ENCODE measurements at places on chromosomes 2 and 18.
A peak's percentile ranks its signal among the peaks of the same experiment; 100 is the strongest.

DNA sequence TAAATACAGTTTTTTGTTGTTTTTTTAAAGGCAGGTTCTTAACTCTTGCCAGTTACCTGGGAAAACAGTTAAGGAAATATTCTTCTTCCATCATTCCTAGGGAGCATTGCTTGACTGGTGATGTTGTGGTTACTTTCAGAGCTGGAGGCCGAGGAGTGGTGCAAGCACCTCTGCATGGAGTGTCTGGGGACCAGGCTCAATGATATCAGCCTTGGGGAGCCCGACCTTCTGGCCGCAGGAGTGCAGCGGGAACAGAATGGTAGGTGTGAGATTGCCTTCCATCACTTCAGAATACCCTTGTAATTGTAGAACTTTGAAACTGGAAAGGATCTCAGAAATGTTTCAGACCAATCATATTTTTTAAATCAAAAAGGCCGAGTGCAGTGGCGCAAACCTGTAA lies 270.1 kb downstream of the CD226 start:
- no peak for DNase-seq

DNA sequence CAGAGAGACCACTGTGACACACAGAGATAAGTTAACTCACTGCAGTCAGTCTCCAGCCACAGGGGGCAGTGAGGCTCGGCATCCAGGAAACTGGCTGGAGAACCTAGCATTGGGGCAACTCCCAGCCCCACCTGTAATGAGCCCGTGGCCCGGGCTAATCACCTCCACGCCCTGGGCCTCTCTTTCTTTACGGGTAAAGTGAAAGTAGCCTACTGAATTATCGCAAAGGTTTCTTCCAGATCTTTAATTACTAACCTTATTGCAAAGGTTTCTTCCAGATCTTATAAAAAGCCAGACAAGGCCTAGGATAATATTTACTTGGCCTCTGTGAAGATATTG lies 45.7 kb upstream of the ACAA2 start:
- DNase-seq, result no peak

GRCh38 chr18:23115683-23116096 lies 19.6 kb upstream of the CABLES1 start:
- DNase-seq, result no peak

- DNase-seq, result no peak
Observed at GRCh38 chr2:181760521-181760920, 80.2 kb upstream of the NEUROD1 start.

GRCh38 chr18:30987467-30988241 lies 54.9 kb downstream of the DSC3 start:
- DNase-seq, result no peak

DNA sequence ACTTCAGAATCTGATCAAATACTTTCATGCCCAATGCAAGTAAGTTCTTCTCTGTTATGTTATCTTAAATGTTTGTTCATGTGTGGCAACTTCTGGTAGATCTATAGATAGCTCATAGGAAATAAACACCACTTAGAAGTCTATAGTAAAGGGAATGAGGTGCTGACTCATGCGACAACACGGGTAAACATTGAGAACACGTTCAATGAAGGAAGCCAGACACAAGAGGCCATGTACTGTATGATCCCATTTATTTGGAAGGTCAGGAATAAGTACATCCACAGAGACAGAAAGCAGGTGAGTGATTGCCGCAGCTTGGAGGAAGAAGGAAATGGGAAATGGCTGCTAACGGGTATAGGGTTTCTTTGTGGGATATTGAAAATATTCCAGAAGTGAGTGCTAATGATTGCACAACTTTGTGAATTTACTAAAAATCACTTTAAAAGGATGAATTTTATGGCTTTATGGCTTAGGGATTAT lies 95.4 kb downstream of the ITGB1BP1 start:
- no peak for DNase-seq

GRCh38 chr2:237471438-237472186 lies 15.4 kb upstream of the MLPH start:
- peak; percentile 29 for DNase-seq

DNA sequence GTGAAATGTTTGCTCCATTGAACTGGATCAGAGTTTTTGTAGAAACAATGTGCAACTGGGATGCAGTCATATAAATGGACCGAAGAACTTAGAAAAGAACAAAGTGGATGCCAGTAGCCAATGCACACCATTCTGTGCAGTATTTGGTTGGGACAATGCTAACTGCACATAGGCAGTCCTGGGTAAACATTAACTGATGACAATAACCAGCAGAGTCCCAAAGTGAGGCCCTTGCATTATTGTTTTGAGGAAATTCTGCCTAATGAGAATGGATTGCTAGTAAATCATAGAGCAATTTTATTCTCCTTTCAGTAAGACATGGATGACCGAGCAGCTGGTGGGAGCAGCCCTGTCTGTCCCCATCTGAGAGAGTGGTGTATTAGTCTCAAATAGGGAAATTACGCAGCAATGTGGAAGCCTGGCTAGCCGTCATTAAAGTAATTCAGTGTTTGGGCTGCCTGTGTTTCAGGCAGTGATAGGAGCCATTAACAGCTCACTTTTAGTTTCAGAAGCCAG lies 94.9 kb downstream of the KCTD1 start:
- DNase-seq, result no peak

GRCh38 chr2:60553495-60554073 lies at the start of gene BCL11A:
TSS of gene BCL11A (minus strand) at chr2:60553654. CDS start at chr2:60553270, 384 bp downstream.
- no peak for DNase-seq

DNA sequence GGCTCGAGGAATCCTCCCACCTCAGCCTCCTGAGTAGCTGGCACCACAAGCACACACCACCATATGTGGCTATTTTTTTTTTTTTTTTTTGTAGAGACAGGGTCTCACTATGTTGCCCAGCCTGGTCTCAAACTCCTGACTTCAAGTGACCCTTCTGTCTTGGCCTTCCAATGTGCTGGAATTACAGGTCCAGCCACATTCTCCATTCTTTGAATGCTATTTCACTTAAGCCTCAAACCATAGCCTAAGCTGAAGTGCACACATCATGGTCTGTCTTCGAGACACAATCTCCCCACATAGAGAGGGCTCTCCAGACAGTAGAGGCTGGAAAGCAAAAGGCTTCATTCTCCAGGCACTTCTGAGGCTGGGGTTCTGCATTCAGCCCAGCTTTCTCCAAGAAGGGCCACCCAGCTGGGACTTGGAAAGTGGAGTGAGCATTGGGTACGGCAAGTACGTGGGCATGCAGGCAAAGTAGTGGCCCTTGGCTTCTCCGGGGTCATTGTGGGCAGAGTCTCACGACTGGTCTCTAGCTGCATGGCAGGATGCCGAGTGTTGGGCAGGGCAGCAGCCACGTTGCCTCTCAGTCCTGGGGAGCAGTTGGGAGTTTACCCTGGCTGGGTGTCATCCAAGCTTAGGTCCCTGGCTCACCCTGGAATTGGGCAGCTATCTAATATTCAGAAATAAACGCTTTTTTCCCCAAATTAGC lies 78.2 kb upstream of the SMAD7 start:
- DNase-seq, result no peak

GRCh38 chr2:68714866-68715265 lies 19.7 kb upstream of the ARHGAP25 start:
- DNase-seq, result no peak

GRCh38 chr2:227207573-227207972 lies 43.1 kb downstream of the COL4A3 start:
- DNase-seq, result no peak

DNA sequence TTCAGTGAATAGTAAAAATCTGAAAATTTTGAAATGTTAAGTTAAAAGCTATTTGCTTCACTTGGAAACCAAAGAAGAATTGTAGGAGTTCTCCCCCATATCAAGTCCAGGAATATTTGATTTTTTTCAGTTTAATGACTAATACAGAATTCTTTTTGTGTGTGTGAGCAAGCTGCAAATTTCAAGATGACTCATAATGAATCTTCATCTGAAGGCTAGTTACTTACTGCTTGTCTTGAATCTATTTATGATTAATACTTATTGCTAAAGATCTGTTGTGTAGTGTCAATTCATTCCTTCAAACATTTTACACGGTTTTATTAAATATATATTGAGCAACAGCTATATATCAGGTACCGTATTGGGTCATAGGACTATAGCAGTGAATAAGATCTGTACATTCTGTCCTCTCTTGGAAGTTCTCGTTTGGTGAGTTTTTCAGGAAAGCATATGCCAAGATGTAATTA lies 47.8 kb upstream of the CAVIN2 start:
- no peak for DNase-seq

DNA sequence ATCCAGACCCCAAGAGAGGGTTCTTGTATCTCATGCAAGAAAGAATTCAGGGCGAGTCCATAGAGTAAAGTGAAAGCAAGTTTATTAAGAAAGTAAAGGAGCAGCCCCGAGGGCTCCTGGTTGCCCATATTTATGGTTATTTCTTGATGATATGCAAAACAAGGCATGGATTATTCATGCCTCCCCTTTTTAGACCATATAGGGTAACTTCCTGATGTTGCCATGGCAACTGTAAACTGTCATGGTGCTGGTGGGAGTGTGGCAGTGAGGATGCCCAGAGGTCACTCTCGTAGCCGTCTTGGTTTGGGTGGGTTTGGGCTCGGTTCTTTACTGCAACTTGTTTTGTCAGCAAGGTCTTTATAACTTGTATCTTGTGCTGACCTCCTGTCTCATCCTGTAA lies 750.2 kb upstream of the FANCL start:
- DNase-seq, result no peak

- DNase-seq, result no peak
Observed at GRCh38 chr2:44866152-44866551, 75.3 kb upstream of the SIX3 start.

DNA sequence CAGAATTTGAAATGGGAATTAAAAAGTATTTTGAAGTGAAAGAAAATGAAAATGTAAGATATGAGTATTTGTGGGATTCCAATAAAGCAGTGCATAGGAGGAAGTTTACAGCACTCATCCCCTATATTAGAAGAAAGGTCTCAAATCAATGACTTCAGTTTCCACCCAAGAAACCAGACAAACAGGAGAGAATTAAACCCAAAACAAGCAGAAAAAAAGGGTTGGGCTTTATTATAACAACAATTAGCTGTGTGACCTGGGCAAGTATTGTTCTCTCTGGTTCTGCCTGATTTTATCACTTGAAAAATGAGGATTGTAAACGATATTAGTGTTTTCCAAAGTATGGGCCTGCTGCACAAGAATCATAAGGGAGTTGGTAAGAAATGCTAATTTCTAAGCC lies 18.3 kb upstream of the LYPD6 start:
- DNase-seq, result no peak

DNA sequence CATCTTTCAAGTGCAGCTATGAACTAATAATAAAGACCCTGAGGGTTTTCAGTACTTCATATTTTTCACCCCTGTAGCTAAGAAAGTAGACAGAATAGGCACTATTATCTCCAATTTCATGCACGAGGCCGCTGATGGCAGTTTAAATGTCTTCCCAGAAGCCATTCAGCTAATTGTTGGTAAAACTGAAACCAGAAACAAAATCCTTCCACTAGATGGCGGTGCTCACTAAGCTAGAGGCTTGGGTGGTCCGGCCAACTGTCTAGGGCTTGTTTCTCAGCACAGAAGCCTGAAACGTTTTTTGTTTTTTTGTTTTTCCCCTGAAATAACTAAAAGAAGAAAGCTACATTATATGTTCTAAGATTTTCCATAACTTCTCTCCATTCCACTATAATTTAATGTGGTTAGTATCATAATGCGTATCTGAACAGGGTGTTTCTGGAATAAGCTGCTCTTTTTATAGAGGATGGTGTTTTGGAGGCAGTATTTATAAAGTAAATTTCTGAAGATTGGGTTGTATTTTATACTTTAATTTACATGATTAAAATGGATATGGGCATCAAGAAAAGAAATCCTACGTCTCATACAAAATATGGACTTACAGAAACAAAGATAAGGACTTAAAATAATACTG lies 159.4 kb downstream of the PIK3C3 start:
- peak; percentile 20 for DNase-seq

DNA sequence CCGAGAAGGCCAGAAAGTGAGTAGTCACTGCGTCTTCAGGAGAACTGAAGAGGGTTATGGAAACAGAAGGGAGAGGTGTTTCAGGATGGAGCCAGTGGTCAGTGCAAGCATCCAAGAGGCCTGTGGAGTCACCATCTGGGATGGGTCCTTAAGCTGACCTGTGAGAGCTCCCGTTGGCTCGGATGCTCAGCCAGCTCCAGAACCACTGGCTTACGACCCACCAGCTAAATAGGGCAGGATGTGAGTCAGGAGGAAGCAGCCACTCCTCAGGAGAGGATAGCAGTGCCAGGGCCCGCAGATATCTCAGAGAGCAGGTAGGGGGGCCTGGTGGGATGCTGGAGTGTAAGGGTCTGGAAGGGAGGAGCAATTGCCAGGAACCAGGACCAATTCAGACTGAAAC lies 63.1 kb upstream of the B3GNT7 start:
- no peak for DNase-seq

DNA sequence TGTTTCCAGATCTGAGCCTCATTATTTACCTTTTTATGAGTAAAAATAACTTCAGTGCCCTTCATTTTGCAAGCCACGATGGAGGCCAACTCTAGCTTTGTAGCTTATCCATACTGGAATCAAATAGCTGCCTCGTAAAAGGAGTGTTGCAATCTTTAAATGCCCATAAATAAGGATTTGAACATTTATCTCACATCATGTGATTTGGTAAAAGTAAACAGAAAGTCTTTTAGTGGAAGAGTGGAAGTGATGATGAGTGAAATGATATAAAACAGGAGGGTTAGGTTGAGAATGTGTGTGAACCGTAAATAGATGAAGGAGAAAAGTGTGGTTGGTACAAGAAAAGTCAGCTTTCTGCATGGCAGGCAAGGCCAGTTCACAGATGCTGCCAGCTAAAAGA lies 348.9 kb downstream of the OSR1 start:
- DNase-seq, result no peak

DNA sequence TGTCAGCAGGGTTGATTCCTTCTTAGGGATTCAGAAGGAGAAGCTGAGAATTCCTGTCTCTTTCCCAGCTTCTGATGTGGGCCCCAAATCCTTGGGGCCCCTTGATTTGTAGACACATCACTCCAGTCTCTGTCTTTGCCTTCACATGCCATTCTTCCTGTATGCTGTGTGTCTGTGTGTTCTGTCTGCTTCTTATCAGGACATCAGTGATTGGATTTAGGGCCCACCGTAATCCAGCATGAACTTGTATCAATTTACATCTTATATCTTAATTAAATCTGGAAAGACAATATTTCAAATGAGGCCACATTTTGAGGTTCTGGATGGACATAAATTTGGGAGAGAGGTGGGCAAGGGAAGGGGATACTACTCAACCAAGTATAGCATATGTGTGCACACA lies 9.7 kb downstream of the NEUROD1 start:
- no peak for DNase-seq

- DNase-seq, result no peak
Observed at GRCh38 chr2:33636001-33636400, 36.9 kb upstream of the FAM98A start.

DNA sequence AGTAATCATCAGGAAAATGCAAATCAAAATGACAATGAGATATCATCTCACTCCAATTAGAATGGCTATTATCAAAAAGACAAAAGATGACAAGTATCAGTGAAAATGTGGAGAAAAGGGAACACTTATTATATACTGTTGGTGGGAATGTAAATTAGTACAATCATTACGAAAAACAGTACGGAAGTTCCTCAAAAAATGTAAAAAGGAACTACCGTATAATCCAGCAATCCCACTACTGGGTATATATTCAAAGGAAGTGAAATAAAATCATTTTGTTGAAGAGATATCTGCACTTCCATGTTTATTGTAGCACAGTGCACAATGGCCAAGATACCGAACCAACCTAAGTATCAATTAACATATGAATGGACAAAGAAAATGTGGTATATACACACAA lies 52.4 kb upstream of the TEX51 start:
- no peak for DNase-seq
